ENCODE measurements at places on chromosomes 5 and 9. TPM values are rescaled to one million over a fixed set of nuclear protein-coding genes. Genes with fewer than 3 reads are reported as not detected.

- no peak overlapping the region for H3K4me3 ChIP-seq
- H3K36me3 ChIP-seq, result no peaks in the 10 kb centered on the region
- H3K4me1 ChIP-seq, result no peaks in the 10 kb centered on the region
- no peak overlapping the region for H3K27ac ChIP-seq
These were observed 51.6 kb downstream of the ELOVL7 start for GRCh38 chr5:60792438-60792837.

DNA sequence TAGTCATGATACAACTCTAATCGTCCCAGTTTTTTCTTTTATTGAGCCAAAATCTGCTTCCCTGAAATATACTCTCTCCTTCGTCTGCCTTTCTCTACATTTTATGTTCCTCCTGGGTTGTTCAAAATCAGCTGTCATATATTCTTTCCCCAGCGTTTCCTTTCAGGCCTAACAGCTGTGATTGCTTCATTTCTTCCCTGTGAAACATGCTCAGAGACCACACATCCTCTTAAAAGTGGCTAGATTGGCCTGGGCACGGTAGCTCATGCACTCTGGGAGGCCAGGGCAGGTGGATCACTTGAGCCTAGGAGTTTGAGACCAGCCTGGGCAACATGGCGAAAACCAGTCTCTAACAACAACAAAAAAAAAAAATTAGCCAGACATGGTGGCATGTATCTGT is 25.1 kb downstream of the NFX1 start:
- no peaks in the 10 kb centered on the region for H3K27me3 ChIP-seq
- DNase-seq, result no peak
- no peak overlapping the region for H3K4me3 ChIP-seq
- H3K36me3 ChIP-seq, result peaks cover 98% of the 10 kb centered on the region
- H3K27ac ChIP-seq, result no peak overlapping the region
- H3K4me1 ChIP-seq, result no peaks in the 10 kb centered on the region

The NR5A1 gene
- total RNA-seq, result not detected

GRCh38 chr5:101212942-101213514 is 309.9 kb upstream of the ST8SIA4 start:
- peaks cover 4% of the 10 kb centered on the region for H3K27me3 ChIP-seq
- H3K4me3 ChIP-seq, result no peak overlapping the region

GRCh38 chr5:13034061-13034460 is 910.4 kb downstream of the DNAH5 start:
- no peak for DNase-seq
- no peaks in the 10 kb centered on the region for H3K36me3 ChIP-seq
- H3K4me1 ChIP-seq, result no peaks in the 10 kb centered on the region
- H3K27ac ChIP-seq, result no peak overlapping the region
- H3K27me3 ChIP-seq, result no peaks in the 10 kb centered on the region

- no peaks in the 10 kb centered on the region for H3K4me1 ChIP-seq
- H3K4me3 ChIP-seq, result no peak overlapping the region
- H3K27ac ChIP-seq, result no peak overlapping the region
These were observed 373.3 kb upstream of the SEMA6A start for GRCh38 chr5:116947691-116948528.

DNA sequence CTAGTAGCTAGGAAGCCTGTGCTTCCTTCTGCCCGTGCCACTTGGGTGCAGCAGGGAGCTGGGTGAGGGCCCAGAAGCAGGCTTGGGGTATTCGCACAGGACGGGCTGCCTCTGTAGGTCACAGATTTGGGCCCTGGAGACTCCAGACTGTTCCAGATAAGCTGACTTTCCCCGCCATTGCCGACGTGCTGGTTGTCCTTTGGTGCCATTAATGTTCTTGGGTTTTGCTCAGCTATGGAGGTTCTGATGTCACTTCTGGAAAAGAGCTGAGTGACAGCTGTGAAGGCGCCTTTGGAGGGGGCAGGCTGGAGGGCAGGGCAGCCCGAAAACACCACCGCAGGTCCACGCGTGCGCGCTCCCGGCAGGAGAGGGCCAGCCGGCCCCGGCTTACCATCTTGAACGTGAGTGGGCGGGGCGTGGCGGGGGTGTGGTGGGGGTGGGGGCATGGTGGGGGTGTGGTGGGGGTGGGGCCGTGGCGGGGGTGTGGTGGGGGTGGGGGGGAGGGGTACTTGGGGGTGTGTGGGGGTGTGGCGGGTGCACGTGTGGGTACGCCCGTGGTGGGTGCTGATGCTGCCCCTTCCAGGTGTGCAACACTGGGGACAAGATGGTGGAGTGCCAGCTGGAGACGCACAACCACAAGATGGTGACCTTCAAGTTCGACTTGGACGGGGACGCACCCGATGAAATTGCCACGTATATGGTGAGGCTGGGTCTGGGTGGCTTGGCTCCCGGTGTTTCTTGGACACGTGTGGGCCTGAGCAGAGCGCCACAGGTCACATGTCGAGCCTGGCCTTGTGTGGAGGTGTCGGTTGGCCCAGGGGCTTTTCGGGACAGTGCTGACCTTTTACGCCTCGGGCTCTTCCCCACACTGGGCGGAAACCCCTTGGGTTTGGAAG is 79.6 kb downstream of the WNK2 start:
- H3K27ac ChIP-seq, result no peak overlapping the region
- DNase-seq, result no peak
- H3K4me1 ChIP-seq, result peaks cover 2% of the 10 kb centered on the region
- H3K4me3 ChIP-seq, result no peak overlapping the region
- no peaks in the 10 kb centered on the region for H3K36me3 ChIP-seq

DNA sequence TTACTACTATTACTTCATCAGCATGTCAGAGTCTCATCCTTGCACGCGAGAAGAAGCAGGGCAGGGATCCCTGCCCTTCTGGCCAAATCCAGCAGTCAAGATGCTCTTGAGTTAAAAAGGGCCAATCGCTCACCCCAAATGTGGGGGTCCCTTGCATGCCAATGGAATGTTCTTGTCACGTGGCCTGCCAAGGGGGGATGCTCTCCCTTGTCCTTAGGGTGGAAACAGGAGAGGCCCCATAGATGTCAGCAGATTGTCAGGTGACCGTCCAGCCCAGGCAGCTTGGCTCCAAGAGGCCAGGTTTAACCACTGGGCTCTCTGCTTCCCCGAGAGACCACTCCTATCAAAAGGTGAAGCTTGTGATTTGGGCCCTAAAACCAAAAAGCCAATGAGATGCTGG is 25.3 kb upstream of the DUSP1 start:
- DNase-seq, result no peak
- H3K27me3 ChIP-seq, result no peaks in the 10 kb centered on the region
- H3K27ac ChIP-seq, result no peak overlapping the region
- peaks cover 32% of the 10 kb centered on the region for H3K4me1 ChIP-seq
- no peaks in the 10 kb centered on the region for H3K36me3 ChIP-seq
- no peak overlapping the region for H3K4me3 ChIP-seq

DNA sequence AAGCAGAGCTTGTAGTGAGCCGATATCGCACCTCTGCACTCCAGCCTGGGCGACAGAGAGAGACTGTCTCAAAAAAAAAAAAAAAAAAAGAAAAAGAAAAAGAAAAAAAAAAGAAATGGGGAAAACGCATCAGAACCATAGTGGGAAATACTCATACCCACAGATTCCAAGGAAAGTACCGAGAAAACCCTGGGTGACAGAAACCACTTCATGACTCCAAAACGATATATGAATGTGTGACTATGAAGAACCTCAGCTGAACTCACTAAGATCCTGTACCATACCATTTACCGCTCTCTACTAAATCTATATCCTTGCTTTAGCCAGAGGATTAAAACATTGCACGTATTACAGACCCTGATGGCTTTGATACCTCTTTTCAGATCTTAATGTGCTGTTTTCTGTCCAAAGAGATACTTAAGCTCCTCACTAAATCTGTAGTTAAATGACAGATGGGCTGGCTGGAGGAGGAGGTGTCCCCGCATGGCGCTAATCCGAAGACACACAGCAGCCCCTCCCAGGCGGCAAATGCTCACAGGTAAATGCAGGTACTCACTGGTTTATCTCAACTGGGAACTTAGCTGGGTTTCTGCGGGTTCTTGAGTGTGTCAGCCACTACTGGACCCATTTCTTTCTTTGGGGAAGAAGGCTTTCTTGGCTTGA is 2.8 kb downstream of the LPCAT1 start:
- H3K27ac ChIP-seq, result no peak overlapping the region
- no peak for DNase-seq
- peak overlapping the region; percentile 67 for H3K4me3 ChIP-seq
- H3K36me3 ChIP-seq, result peaks cover 15% of the 10 kb centered on the region
